Lung microvascular endothelial cell (primary cell): ENCODE measurements at places on chromosomes 6 and 20. TPM values are rescaled to one million over a fixed set of nuclear protein-coding genes. Genes with fewer than 3 reads are reported as not detected.

DNA sequence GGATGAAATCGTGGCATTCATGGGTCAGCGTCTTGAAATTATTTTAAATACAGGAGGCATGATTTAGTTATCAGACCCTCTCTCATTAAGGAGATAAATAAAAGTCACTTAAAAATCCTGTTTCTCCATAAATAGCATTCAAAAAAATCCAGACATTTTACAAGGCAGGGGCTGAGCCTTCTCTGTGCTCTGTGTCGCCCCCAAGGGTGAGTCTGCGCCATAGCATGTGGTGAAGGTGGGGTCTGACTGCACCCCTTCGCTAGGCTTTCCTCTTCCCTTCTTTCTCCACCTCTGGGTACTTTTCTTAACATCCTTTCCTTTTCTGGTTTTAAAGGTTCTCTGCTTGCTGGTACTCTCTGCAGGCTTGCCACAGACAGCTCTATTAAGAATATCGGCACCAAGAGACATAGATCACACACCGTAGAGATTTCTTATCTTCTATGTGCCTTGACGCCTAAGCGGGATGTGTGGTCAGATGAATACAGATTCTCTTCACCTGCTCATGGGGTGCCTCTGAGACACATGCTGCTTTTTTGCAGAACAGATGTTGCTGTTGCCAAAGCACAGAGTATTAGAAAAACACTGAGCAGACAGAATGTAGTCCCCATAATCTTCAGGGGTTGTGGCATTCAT lies 20.1 kb upstream of the FAM209A start:
- DNase-seq, result peak; percentile 17

DNA sequence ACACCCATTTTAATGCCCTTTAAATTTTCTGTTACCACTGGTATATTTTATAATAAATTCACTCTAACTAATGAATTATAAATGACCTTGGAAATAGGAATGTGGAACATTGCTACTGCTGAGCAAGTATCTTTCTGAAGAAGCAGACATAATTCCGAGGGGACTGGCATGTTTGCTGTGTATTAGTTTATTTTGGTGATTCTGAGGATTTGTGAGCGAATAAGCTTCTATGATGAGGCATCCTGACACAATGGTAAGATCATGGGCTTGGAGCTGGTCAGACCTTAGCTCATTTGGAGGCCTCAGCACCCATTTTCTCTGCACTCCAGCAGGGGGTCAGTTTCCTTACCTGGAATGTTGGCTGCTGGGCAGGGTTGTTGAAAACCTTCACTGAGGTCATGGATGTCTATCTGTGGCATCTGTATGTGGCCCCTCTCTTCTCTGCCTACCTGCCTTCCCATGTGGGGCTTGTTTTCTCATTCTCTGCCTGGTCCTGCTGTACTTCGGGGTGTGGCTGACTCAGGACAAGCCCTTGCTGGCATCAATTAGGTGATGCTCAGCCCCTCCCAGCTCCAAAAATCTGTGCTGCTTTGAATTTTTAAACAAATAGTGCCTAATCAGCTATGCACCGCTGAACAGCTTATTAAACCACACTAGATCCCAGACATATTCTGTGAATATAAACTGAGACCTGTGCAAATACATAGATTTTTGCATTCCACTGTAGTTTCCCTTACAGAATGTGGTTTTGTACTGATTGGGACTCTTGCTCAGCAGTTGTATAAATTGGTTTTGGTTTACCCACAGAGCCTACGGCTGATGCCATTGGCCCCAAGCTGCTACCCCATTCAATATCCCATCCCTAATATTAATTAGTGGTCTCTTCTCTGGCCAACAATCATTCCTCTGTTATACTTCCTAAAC lies 10.7 kb downstream of the ARID1B start:
- no peak for DNase-seq

Gene SLC35F1
- not detected in 2 replicates for total RNA-seq

Gene OLIG3
- total RNA-seq, result not detected in 2 replicates

DNA sequence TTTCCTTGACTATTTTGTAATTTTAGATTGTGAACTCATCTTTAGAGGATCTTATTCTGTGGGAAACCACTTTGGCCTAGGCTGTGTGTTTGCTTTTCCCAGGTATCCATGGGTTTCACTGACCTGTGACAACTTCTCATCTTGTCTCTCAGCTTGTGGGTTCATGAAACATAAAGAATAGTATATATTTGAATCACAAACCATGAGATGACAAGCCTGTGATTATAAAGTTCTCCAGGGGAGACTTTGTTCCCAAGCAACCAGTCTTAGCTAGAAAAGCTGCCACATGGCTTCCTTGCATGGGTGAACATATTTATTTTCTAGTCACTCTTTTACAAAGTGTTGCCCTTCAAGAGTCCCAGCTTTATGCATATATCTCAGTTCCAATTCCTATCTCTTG lies 201.9 kb downstream of the UBE3D start:
- no peak for DNase-seq

DNA sequence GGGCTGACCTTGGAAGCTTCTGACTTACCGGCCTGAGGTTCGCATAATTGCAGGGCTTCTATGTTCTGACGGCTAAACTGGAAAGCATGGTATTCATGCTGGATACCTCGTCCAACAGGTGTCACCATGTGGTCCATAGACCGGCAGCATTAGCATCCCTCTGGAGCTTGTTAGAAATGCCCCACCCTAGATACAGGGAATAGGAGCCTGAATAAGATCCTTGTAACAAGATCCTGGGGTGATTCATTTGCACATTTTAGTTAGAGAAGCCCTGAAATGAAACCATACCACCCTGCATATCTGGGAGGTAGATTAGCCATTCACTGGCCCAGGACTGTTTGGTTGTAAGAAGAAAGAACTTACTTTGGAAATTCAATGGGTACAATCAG lies 77.7 kb downstream of the TMEM170B start:
- DNase-seq, result peak; percentile 29

DNA sequence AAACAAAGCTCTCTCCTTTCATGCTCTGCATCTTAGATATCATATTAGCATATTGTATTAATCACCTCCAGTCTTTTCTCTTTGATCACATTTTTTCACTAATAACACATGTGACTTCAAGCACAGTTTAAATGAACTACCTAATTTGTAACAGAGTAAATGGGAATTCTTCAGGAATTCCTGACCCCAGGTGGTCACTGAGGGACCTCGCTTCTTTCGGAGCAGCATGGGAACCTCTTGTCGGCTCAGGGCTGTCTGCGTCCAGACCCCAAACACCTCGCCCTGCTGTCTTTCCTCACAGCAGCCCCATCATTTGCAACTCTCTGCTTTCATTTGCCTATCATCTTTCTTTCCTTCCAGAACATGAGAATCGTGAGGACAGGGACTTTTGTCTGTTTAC lies 103.5 kb downstream of the DACT2 start:
- DNase-seq, result no peak

Gene KIFC1
- 4.2 and 9.4 TPM in 2 replicates for total RNA-seq

GRCh38 chr6:41288030-41288753 lies 1.7 kb upstream of the TREM1 start:
- no peak for DNase-seq

Gene ETV7
- total RNA-seq, result 0.22 TPM in 1 of 2 replicates, not detected in the other

Gene PDYN
- not detected in 2 replicates for total RNA-seq

DNA sequence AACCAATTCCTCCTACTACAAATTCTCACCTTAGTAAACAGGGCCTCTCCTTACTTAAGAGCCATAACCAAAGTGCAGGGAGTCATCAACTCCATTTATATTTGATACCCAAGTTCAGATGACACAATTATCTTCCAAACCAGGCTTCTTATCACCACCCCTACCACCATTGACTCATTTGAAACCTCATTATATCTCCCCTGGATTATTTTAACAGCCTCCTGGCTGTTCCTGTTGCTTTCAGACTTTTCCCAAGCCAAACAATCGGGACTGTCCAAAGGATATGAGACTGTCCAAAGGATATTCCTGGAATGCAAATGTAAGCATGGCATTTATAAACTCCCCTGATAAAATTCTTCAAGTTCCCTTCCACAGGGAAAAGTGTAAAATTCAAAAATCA lies 394.3 kb downstream of the MAFB start:
- peak; percentile 36 for DNase-seq

GRCh38 chr6:72649032-72649984 lies 27.4 kb downstream of the KCNQ5 start:
- DNase-seq, result peak; percentile 68

DNA sequence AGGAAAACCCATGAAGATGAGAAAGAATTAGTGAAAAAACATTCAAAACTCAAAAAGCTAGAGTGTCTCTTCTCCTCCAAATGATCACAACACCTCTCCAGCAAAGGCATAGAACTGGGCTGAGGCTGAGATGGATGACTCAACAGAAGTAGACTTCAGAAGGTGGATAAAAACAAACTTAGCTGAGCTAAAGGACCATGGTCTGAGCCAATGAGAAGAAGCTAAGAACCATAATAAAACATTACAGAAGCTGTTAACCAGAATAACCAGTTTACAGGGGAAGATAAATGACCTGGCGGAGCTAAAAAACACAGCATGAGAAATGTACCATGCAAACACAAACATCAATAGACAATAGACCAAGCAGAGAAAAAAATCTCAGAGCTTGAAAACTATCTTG lies 904.1 kb upstream of the MANEA start:
- DNase-seq, result no peak

DNA sequence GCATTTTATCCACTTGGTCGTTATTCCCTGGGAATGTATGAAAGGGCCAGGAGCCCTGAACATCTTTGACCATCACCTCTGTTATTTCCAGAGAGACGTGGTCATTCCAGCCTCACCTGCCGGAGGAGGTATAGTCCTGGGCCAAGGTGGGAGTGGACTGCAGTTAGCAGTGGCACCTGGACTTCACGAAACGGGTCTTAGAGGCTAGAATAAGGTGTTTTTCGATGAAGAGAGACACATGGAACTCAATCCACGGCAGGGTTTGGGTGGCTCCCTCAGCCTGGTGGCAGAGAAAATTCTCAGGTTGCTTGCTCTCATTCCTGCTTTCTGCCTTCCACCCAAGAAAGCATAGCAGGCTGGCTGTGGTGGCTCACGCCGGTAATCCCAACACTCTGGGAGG lies 48.0 kb downstream of the BMP6 start:
- DNase-seq, result no peak

Gene PNLDC1
- not detected in 2 replicates for total RNA-seq

DNA sequence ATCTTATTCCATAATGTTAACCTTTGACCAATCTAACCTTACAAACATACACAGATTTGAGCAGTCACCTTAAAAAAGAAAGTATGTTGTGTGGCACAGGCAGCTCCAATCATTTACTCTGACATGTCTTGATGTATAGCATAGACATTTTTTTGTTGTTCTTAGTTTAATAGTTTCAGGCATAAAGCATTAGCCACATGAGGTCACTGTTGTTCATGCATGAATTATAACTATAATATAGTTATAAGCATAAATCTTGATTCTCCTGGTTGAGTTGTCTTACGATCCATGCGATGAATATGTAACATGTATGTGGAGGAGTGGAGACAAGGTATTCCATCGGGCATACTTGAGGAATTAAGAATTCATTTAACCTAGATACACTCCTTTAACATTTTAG lies 26.1 kb upstream of the NKAIN2 start:
- DNase-seq, result no peak

GRCh38 chr6:1865585-1865984 lies 255.9 kb downstream of the FOXC1 start:
- no peak for DNase-seq

Gene PLA2G7
- total RNA-seq, result not detected in 2 replicates
